ENCODE measurements at places on chromosomes 5 and 9.

DNA sequence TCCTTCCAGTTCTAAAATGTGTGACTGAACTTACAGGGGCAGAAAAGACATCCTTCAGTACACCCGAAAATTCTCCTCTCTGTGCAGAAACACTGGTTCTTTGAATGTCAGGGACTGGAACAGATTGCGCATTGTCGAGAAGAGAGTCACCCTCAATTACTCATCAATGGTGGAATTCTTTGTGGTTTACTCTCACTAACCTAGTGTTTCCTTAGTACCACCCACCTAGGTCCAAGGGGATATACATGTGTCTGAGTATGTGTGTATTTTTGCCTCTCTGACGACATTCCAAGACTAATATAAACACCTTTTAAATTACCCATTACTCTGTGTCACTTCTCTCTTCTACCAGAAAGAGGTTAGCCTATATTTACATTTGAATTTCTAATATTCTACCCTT is 660.8 kb downstream of the TLE1 start:
- DNase-seq = peak; percentile 98

GRCh38 chr9:20906326-20906725 is 125.1 kb downstream of the HACD4 start:
- no peak for DNase-seq

- peak; percentile 77 for DNase-seq
Measured at GRCh38 chr5:113112435-113112834, 135.8 kb downstream of the DCP2 start.

GRCh38 chr5:146695646-146696045 is 179.7 kb upstream of the GPR151 start:
- DNase-seq = no peak

GRCh38 chr9:125455876-125456275 is 194.2 kb downstream of the GAPVD1 start:
- no peak for DNase-seq

DNA sequence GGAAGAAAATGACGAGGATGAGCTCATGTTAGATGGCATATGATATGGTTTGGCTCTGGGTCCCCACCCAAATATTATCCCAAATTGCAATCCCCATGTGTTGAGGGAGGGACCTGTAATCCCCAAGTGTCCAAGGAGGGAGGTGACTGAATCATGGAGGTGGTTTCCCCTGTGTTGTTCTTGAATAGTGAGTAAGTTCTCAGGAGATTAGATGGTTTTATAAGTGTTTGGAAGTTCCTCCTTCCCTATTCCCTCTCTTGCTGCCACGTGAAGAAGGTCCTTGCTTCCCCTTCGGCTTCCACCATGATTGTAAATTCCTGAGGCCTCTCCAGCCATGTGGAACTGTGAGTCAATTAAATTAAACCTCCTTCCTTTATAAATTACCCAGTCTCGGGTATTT is 10.1 kb downstream of the EDIL3 start:
- DNase-seq = no peak
